SJSA1 (cell line): ENCODE measurements at places on chromosomes 16 and 17. TPM values are rescaled to one million over a fixed set of nuclear protein-coding genes. Genes with fewer than 3 reads are reported as not detected.

TBC1D3I gene
- total RNA-seq = 0.03 TPM in 1 of 2 replicates, not detected in the other

FAM20A gene
- not detected in 2 replicates for total RNA-seq

CSH1 gene
- not detected in 2 replicates for total RNA-seq

NPIPA7 gene
- total RNA-seq = 1.4 TPM in 1 of 2 replicates, not detected in the other

CDH8 gene
- 0.05 TPM in 1 of 2 replicates, not detected in the other for total RNA-seq

VPS9D1 gene
- 4.5 and 8.1 TPM in 2 replicates for total RNA-seq

GRCh38 chr17:18851201-18851600 lies 6.7 kb upstream of the PRPSAP2 start:
- H3K27me3 ChIP-seq = no peaks in the 10 kb centered on the region
- no peaks in the 10 kb centered on the region for H3K36me3 ChIP-seq
- no peak overlapping the region for H3K4me3 ChIP-seq
- peaks cover 4% of the 10 kb centered on the region; the same call in 1 of the 2 replicates for H3K4me1 ChIP-seq
- no peak overlapping the region for H3K27ac ChIP-seq

- H3K4me1 ChIP-seq = no peaks in the 10 kb centered on the region
- no peak overlapping the region for H3K4me3 ChIP-seq
- H3K36me3 ChIP-seq = no peaks in the 10 kb centered on the region
- no peak overlapping the region for H3K27ac ChIP-seq
Observed at GRCh38 chr17:12227547-12227946, 206.9 kb downstream of the MAP2K4 start.

GRCh38 chr17:2874189-2874686 lies 78.0 kb downstream of the RAP1GAP2 start:
- no peaks in the 10 kb centered on the region for H3K27me3 ChIP-seq
- no peaks in the 10 kb centered on the region for H3K36me3 ChIP-seq
- H3K27ac ChIP-seq = no peak overlapping the region
- no peaks in the 10 kb centered on the region for H3K4me1 ChIP-seq

- no peak overlapping the region for H3K27ac ChIP-seq
- no peak overlapping the region for H3K4me3 ChIP-seq
- H3K27me3 ChIP-seq = no peaks in the 10 kb centered on the region
- no peak for DNase-seq
- H3K36me3 ChIP-seq = no peaks in the 10 kb centered on the region
Observed at GRCh38 chr17:962166-962565, 17.4 kb downstream of the NXN start.

DNA sequence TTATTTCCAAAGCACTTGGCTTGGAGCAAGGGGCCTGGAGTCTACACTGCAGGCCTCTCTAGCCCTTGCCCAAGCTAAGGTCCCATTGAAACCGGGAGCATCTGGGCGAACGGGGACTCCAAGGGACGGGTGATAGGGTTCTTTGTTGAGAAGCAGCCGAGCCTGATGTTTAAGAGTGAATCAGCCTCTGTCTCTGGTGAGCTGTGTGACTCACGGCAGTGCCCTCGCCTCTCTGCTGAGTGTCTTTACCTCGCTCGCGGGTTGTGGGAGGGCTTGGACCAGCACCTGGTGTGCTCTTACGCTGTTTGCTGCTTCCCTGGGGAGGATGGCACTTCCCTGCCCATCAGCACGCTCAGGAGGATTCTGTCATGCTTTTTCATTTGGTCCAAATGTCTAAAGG lies 1.3 kb downstream of the HGS start:
- H3K4me3 ChIP-seq = peak overlapping the region; percentile 98
- peaks cover 29% of the 10 kb centered on the region for H3K4me1 ChIP-seq
- peak overlapping the region; percentile 94 for H3K27ac ChIP-seq

DNA sequence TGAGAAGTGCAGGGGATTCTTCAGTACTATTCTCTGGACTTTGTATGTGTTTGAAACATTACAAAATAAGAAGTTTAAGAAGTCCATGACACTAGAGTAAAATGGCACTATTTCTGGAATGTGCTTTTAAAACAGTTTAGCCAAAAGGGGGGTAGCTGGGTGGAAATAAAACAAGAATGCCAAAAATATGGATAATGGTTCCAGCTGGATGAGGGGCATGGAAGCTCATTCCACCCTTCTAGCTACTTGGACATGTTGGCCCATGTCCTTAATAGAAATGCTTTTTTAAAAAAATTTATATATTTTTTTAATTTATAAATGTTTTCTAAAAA lies 13.1 kb downstream of the ZC3H7A start:
- no peak overlapping the region for H3K4me3 ChIP-seq
- H3K27ac ChIP-seq = peak overlapping the region; percentile 89
- no peaks in the 10 kb centered on the region for H3K27me3 ChIP-seq
- H3K4me1 ChIP-seq = peaks cover 65% of the 10 kb centered on the region
- no peak for DNase-seq

DNA sequence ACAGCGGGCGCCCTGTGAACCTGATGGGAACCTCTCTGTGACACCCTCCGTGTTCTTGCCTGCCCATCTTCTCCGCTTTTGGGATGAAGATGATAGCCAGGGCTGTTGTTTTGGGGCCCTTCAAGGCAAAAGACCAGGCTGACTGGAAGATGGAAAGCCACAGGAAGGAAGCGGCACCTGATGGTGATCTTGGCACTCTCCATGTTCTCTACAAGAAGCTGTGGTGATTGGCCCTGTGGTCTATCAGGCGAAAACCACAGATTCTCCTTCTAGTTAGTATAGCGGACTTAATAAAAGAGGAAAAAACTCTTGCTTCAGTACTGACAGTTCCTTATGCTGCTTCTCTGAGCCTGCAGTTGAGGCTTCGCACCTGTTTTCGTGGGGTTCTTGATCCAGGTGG lies 10.5 kb downstream of the CDK5RAP3 start:
- no peak overlapping the region for H3K27ac ChIP-seq
- H3K4me1 ChIP-seq = no peaks in the 10 kb centered on the region
- no peak overlapping the region for H3K4me3 ChIP-seq

DNA sequence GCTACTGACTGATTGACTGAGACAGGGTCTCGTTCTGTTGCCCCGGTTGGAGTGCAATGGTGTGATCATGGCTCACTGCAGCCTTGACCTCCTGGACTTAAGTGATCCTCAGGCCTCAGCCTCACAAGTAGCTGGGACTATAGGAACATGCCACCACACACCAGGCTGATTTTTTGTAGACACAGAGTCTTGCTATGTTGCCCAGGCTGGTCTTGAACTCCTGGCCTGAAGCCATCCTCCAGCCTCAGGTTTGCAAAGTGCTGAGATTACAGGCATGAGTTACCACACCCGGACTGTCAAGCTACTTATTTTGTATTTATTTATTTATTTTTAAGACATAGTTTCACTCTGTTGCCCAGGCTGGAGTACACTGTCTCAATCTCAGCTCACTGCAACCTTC lies 55.2 kb downstream of the METTL16 start:
- DNase-seq = no peak
- H3K27me3 ChIP-seq = no peaks in the 10 kb centered on the region
- H3K4me1 ChIP-seq = peaks cover 14% of the 10 kb centered on the region
- H3K27ac ChIP-seq = no peak overlapping the region
- H3K4me3 ChIP-seq = no peak overlapping the region
- H3K36me3 ChIP-seq = 0 out of 2 replicates have a peak, but pooled peaks cover 3% of the 10 kb centered on the region

DNA sequence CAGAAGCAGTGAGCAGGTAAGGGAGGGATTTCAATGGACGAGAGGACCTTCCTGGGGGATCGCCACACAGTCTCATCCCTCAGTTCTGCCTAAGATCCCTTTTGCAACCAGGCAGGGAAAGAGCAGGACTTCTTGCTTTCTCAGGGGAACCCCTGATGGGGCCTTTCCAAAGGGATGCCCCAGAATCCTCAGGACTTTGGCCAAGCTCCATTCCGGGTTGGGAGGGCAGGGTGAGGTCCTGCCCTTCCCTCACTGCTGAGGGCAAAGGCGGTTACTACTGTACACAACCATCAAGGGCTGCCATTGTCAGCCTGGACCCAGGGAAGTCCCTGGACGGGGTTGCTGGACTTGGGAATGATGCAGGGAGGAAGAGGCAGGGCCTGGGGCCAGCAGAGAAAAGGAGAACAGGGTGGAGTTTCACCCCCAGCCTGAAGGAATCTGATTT lies 9.7 kb downstream of the PRR29 start:
- DNase-seq = no peak
- no peak overlapping the region for H3K4me3 ChIP-seq
- peaks cover 15% of the 10 kb centered on the region; the same call in 1 of the 2 replicates for H3K27me3 ChIP-seq
- H3K4me1 ChIP-seq = no peaks in the 10 kb centered on the region
- H3K27ac ChIP-seq = no peak overlapping the region
